Epithelial cell of prostate (primary cell): ENCODE measurements at places on chromosomes 12 and 14.
A peak's percentile ranks its signal among the peaks of the same experiment; 100 is the strongest.

DNA sequence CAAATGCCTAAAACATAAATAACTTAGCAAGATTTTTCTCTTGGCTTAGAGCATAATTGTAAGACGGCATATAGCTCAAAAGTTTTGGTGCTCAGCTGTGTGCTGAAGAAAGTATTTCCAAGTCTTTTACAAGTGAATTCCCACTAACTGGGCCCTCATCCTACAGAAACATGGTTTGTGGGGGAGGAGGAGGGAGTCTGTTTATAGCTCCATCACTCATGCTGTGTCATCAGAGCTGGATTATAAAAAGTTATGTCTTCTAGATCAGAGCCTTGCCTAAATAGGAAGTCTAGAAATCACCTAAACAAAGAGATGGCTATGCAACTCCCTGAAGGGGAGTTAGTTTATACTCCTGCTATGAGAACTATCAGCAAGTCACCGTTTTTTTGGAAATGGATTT is 65.9 kb upstream of the OTOGL start:
- DNase-seq = no peak

- DNase-seq = no peak
Observed at GRCh38 chr12:12051668-12052067, 19.1 kb upstream of the BCL2L14 start.

- DNase-seq = no peak
Observed at GRCh38 chr14:60637479-60638315, 11.6 kb downstream of the SIX1 start.

- no peak for DNase-seq
Observed at GRCh38 chr12:93608313-93608712, 35.8 kb downstream of the SOCS2 start.

GRCh38 chr12:92473564-92473963 is 229.2 kb upstream of the PLEKHG7 start:
- no peak for DNase-seq

DNA sequence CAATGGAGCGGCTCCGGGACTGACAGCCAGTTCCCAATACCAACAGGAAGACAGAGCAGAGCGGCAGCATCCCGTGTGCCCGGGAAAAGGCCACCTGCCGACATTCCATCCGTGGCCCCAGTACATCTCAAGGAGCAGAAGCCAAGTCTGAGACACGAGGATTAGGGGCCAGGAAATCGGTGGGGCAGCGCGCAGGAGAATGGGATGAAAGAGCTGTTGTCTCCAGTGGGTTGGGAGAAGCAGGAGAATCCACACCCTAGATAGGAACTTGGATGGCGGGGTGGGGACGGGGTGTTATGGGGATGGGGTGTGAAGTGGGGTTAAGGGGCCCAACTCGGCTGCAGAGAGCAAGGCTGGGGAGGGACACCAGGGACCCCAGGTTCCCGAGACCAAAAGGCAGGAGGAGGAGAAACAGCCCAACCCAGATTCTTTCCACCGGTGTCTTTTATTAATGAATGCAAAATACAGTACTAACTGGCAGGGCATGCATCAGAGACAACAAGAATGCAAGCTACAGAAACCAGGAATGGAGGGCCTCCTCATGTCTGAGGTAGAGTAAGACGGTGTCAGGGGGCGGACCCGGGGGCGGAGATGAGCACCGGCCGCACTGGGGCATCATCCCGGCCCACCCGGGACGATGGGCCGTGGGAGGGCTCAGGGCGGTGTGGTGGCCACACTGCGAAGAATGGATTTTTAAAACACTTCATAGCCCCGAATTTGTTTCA is 50.3 kb downstream of the BEGAIN start:
- DNase-seq = no peak

DNA sequence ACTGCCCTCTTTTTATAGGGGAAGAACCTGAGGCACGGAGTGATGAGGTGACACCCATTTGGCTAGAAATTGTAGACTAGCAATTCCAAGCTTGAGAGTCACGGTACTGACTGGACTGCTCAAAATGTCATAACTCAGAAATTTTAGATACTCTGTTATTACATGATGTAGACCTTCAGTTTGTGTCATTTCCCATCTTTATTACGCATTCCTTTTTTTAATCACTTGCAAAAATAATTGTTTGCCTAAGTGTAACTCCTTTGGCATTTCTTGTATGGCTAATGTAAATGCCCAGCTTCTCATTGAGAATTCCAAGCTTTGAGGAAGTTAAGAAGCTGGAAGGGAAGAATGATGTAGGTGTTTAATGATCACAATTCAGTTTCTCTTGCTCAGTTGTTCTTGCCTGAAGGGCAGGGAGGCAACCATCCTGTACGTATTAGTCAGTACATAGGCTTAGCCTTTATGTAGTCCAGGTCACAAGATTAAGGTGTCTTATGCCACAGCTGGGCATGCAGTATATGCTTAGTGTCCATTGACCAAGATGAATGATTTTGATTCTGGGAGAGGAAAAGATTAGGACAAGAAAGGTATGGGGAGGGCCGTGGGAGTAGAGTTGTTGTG is 68.2 kb upstream of the EVL start:
- DNase-seq = peak; percentile 56

DNA sequence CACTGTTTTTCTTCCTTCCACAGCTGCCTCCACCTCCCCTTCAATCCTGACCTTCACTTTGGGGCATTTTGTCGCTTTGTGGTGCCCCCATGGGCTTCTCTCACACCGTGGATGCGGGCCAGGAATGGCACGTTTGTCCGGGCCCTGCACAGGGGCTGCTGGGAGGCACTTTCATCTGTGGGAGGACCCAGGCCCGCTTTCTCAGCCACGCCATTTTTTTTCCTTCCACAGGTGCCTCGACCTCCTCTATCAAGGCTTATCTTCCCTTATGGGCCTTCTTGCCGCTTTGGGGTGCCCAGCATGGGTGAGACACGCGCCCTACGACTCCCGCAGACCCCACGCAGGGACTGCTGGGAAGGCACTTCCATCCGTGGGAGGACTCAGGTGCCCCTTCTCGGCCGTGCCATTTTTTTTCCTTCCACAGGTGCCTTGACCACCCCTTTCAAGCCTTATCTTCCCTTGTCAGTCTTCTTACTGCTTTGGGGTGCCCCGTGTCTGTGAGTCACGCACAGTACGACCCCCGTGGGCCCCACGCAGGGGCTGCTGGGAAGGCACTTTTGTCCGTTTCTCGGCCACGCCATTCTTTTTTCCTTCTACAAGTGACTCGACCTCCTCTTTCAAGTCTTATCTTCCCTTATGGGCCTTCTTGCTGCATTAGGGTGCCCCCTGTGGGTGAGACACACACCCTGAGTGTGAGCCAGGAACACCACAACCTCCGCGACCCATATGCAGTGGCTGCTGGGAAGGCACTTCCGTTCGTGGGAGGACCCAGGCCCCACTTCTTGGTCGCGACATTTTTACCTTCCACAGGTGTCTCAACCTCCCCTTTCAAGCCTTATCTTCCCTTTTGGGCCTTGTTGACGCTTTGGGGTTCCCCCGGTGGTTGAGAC is 270.7 kb downstream of the ALG10 start:
- no peak for DNase-seq

DNA sequence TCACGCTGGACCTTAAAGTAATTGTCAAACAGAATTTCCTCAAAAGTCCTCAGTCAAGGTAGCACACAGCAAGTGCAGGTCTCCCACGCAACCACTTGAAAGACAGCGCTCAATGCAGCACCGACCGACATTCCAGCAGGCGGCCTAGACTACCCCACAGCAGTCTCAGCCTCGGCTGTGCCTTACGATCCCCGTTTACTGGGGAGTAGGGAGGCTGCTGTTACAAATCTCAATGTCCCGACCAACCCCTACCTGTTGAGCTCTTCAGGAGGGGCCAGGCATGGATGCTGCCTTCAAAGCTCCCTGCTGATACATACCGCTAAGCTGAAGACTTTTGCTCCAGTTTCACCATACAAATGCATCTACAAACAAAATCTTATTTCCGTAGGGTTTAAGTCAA is 21.8 kb downstream of the VPS37B start:
- DNase-seq = no peak

- no peak for DNase-seq
Observed at GRCh38 chr14:69117020-69117767, 35.7 kb downstream of the DCAF5 start.

DNA sequence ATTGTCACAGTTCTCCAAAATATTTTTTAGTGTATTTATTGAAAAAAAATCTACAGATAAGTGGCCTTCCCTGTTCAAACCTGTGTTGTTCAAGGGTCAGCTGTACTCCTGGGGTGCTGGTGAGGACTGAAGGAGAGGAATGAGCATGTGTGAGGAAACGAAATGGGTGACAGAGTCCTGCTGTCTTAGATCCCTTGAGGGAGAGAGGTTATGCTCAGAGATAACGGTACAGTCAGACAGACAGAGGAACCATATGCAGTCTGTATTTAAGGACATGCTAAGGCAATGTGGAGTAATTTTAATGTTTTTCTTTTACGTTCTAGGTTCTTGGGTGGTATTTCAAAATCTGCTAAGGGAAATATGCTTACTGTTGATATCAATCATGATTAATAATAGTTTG is 352.9 kb upstream of the RGS6 start:
- no peak for DNase-seq

DNA sequence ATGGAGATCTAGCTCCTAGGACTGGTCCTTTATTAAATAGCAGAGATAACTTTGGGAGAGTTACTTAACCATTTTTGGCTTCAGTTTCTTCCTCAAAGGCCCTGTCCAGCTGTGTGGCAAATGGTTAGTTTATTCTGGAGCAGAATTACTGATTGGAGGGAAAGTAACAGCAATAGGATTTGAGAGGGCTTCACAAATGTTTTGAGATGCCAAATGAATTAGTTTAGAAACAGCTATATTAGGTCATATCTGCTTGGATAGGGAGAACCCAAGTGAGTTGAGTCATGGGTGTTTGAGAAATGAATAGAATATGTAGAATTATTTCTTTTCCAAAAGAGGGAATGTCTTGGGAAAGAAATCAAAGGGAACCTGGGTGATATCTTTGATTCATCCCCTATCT is 17.5 kb downstream of the RASSF3 start:
- DNase-seq = no peak

DNA sequence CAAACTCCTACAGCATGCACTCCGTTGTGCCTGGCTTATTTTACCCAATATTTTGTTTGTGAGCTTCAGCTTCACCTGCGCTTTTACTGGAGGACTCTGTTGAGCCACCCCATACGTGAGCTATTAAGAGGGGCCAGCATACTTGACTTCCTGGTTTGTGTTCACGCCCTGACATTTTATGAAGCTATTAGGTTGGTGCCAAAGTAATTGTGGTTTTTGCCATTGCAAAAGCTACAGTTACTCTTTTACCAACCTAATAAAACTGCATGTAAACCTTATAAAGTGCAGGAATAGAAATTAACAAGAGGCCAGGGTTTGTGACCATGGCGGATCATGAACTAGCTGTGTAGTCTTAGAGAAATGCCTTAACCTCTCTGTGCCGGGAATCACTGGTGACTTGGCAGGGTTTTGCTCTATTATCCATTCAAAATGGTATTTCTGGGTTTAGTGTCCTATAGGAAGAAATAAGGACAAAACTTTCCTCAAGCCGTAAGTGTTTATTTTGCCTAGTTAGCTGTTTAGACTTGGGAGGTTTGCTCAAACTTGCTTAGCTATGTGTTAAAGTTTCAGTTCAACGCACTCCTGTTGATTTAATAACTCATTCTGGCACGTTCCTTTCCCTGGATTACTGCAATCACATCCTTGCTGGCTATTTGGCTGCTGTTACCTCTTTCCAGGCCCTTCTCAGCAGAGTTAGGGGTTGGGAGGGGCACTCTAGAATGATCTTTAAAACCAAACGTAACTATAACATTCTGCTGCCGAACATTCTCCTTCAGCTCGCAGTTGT is 1027.6 kb downstream of the BCL11B start:
- peak; percentile 16 for DNase-seq
